Stimulated activated CD4-positive, alpha-beta T cell treated with anti-CD3 and anti-CD28 coated beads, Interleukin-4, amount 100 ng/mL, for 48 hours (primary cell): ENCODE measurements at places on chromosomes 2 and 18.

DNA sequence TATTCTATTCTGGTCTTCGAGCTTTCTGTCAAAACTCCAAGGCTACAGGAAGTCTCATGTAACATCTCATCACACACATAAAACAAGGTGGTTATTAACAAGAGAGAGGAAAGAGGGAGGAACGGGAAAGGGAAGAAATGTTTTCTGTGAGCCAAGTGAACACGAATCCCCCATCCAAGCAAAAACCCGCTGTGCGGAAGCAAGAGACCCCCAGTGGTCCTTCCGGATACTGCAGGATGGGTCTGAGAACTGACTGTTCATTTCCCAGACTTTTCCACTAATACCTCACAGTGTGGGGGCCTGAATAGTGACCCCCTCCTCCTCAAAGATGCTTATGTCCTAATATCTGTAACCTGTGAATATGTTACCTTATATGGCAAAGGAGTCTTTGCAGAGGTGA lies 19.0 kb upstream of the DIPK1C start:
- DNase-seq, result no peak

GRCh38 chr2:69624611-69625010 lies 18.9 kb downstream of the AAK1 start:
- no peak for DNase-seq

DNA sequence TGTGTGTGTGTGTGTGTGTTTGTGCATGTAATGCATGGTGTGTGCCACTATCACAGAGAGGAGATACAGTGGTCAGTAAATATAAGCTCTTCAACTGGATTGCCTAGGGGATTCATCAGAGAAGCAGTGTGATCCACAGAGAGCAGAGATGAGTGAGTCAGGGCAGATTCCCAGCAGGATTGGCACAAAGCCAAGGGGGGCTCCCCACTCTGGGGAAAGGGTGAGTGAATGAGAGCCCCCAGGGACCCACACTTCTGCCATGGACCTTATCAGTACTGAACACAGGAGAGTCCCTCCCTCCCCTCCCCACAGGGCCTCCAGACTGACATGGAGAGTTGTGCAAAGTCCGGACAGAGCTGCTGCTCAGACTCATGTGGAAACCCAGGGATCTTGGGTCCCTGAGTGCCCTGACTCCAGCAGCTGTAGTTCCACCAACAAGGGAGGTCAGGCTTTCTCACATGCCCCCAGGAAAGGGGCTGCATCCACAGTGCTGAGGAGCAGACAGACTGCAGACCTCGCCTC lies 748.8 kb downstream of the NR4A2 start:
- no peak for DNase-seq

DNA sequence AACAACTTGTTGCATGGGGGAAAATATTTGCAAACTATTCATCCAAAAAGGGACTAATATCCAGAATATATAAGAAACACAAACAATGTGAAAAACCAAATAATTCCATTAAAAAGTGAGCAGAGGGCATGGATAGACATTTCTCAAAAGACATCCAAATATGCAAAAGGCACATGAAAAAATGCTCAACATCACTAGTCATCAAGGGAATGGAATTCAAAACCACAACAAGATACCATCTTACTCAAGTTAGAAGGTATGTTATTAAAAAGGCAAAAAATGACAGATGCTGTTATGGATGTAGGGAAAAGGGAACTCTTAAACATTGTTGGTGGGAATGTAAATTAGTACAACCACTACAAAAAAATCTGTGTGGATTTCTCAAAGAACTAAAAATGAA lies 396.5 kb downstream of the CCDC85A start:
- DNase-seq, result no peak

- no peak for DNase-seq
Measured at GRCh38 chr2:45458909-45459563, 152.0 kb downstream of the SRBD1 start.

DNA sequence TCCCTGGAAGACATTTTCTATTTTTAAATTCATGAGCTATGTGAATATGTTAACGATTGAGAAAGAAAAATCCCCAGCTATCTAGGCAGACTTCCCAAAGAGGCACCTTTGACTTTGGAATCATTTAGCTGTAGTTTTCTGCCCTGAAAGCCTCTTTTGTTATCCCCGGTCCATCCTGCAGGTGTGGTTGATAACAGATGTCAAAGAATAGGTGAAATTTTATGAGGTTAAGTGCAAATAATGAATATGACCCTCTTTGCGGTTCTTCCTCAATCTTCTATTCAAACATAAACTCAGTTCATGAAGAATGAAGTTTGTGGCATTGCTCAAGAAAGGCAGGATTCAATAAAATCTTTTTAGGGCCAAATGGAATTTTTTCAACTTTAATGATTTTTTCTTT lies 51.6 kb upstream of the ATP8B1 start:
- no peak for DNase-seq

GRCh38 chr2:240453461-240454105 lies 18.1 kb downstream of the GPC1 start:
- DNase-seq, result no peak

DNA sequence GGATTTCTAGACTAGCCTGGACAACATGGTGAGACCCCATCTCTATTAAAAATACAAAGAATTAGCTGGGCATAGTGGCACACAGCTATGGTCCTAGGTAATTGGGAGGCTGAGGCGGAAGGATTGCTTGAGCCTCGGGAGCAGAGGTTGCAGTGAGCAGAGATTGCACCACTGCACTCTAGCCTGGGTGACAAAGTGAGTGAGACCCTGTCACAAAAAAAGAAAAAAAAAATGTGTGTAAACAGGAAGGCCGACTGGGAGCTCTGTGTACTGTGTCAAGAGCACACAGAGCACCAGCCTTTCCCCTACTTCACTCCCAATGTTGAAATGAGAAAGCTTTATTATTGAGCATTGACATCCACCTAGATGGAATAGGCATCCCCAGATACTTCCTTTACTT lies 681.7 kb upstream of the FSHR start:
- no peak for DNase-seq

DNA sequence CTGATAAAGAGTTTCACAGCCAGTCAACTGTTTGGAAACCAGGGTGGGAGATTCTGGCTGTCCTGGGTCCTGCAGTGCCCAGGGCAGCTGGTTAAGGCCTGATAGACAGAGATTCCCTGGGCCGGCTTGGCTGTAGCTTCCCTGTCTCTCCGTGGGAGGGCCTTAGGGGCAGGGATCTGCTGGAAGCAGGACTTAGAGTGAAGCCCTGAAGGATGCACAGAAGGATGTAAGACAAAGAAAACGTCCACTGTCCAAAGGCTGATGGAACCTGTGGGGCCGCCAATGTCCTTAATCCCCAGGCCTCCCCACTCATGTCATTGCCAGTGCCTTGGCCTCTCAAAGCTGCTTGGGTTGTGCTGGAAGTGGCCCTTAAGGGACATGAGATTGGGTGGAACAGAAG lies 33.0 kb downstream of the MROH2A start:
- DNase-seq, result no peak

- DNase-seq, result no peak
Measured at GRCh38 chr18:36942264-36942663, 113.3 kb downstream of the KIAA1328 start.

DNA sequence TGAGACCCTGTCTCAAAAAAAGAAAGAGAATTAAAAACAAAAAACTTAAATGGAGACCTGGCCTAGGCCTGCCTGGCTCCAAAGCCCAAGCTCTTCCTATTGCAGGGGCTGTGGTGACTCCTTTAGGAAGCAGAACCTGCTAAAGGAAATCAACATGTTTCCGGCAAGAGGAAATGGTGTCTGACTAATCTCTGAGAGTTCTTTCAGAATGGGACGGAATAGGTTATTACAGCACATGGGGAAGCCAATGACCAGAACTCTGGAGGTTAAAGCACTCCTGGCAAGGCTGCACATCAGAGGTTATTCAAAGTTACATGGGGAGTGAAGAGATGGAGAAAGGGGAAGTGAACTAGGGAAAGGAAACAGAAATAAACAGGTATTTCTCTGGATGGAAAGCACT lies 21.4 kb downstream of the KIF3C start:
- no peak for DNase-seq

DNA sequence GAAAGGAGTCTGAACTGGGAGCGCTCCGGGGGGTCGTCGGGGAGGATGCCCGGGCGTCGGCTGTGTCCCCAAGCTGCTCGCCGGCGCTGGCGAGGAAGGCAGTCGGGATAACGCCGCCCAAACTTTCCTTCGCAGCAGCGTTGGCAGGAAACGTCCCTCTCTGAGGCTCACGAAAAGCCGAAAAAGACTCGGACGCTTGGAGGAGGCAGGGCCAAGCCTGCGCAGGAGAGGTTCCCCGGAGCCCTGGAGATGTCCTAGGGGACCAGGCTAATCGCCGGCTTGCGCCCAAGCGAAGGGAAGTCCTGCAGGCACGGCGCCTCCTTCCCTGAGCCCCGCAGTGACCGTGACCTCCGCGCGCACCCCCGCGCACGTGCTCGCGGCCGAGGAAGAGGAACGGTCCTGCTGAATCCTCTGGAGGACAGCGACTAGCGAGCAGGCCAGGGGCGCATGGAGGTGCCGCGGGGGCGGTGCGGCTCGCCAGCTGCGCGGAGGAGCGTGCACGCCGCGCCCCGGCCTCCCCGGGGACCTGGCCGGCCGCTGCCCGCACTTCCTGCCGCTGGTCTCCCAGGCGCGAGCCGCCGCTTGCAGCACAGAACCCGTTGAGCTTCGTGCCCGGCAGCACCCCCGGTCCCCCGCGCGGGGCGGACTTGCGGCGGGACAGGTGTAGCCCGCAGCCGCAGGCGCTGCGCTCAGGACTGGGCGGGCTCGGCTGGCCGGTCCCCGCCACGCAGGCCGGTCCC lies at the start of gene SH3RF3:
Gene SH3RF3, plus strand, starts transcription at position 590 of the 740 bp plus-strand sequence.
- DNase-seq, result no peak

GRCh38 chr18:3323900-3324299 lies 62.0 kb downstream of the MYL12B start:
- no peak for DNase-seq

DNA sequence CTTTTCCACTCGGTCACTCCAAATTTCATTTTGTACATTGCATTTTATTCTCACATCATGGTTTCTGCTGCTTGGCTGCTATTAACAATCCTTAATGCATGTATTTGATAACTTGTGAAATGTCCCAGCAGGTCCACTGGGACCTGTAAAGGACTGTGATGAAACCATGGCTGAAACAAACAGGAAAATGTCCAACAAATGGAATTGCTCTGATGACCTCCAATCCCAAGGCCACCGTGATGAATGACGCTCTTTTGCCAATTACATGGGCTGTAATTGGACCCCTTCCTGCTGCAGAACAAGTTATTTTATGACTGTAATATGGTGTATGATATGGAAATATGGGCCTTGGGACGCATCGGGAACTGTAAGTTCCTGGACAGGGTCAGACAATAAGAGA lies 224.2 kb upstream of the CXCR4 start:
- no peak for DNase-seq

DNA sequence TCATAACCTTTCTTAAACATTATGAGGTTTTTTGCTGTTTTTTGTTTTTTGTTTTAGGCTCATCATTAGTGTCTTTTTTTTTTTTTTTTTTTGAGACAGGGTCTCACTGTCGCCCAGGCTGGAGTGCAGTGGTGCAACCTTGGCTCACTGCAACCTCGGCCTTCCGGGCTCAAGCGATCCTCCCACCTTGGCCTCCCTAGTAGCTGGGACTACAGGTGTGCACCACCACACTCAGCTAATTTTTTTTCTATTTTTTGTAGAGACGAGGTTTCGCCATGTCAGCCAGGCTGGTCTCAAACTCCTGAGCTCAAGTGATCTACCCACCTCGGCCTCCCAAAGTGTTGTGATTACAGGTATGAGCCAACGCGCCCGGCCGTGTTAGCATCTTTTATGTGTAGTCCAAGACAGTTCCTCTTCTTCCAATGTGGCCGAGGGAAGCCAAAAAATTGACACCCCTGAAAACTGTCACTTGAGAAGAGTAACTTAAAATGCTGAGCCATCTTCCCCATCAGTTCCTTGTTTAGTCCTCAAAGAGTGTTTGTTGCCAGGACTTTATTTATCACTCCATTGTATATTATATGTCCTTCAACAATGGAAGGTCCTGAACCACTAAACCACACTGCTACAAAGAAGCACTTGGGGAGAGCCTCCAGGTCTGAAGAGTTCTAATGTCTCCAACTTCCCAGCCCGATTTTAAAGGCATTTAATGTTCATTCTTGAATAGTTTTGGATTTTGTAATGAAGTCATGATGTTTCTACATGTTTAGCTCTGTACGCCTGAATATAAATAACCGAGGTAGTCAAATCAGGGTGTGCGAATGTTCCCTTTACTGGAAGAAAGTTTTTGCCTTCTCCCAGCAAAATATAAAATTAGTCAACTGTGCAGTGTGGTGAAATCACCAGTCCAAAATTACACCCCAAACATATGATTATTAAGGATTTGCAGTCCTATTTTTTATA lies 26.4 kb downstream of the ZNF516 start:
- DNase-seq, result no peak
